ENCODE measurements at places on chromosomes 7 and 10.

- DNase-seq, result no peak
Measured at GRCh38 chr7:31512166-31512565, 1.7 kb upstream of the ITPRID1 start.

DNA sequence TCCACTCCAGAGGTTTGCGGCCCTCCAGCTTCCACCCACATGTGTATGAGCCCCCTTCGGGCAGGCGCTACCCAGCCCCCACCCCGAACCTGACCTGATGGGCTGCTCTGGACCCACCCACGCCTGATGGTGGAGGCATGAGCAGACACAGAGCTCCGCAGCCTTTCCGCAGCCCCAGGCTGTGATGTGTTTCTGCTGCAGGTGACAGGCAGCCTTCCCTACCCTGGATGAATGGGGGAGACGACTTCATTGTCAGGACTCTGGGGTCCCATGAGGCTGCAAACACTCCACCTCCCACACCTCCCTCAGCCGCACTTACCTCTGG is 61.2 kb downstream of the OAT start:
- no peak for DNase-seq

- no peak for DNase-seq
Measured at GRCh38 chr10:1594372-1595241, 142.7 kb downstream of the ADARB2 start.

GRCh38 chr10:117549100-117549585 is 6.6 kb downstream of the EMX2 start:
- no peak for DNase-seq

- no peak for DNase-seq
Measured at GRCh38 chr10:124763267-124763666, 19.1 kb upstream of the FAM53B start.

- DNase-seq, result no peak
Measured at GRCh38 chr7:109772161-109772560, 1202.5 kb downstream of the DNAJB9 start.

Measured in NCI-H2081 treated with DMSO at 0.1 percent for 48 hours (cell line).